Caudate nucleus (tissue), 63 donors: ENCODE measurements at places on chromosomes 2 and 18.

GRCh38 chr2:172177996-172178395 lies 75.3 kb upstream of the DLX2 start:
- no peak for DNase-seq

- DNase-seq: no peak
These were observed 329.8 kb upstream of the TFPI start for GRCh38 chr2:187884003-187884402.

DNA sequence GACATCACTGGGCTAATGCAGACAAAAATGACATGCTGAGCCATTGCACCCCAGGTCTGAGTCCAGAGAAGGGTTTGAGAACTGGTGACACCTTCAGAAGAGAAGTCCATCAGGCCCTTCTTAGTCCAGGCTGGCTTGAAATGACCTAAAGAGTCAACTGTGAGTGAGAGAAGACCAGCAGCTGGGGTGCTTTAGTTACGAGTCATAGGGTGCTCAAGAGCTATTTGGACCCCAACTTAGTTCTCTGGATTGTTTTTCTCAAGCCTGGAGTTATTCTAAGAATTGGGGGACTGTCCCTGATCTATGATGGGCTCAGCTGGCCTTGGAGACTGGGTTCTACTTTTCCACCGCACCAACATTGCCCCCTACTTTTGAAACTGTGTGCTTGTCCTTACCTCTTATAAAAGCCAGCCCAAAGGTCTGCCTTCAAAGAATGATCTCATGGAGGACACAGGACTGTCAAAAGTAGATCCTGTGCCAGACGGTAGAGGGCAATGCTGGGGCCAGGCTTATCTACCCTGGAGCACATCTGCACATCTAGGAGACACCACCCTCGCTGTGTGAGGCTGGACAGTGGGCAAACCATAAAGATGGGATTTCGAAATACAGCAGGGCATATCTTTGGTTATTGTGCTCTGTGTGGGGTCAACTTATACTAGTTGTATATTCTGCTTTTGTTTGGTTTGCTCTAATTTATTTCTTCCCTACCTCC lies 333.0 kb upstream of the SLC14A2 start:
- no peak for DNase-seq

DNA sequence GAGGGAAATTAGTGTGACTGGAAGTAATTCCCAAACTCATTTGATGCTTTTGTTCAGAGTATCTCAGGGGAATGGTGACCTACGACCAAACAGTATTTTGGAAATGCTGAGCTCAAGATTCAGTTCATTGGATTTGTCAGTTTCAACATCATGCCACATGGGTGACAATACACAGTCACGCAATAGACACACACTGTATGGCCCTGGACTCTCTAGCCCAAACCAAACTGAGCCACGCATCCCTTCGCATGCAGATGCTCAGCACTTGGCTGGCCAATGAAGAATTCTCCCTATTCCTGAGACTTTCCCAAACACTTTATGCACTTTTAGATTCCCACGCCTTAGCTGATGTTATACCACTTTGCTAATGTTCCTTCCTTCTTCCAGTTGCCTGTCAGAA lies 10.0 kb downstream of the PDE1A start:
- no peak for DNase-seq

DNA sequence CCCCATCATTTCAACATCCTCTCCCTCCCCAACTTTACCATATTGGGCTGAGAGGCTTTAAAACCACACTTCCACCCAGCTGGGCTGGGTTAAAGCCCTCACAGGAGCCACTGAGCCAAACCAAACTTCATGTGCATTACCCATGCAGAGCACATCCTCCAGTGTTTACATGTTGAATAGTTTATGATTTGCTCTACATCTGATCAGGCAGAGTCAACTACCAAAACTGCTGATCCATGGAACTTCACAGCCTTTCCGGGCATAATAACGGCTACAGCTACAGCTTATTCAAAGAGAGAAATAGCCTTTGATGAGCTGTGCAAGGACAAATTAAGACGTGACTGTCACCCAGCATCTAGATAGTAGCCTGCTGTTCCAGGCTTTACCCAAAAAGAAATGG lies 39.0 kb downstream of the MAIP1 start:
- no peak for DNase-seq

DNA sequence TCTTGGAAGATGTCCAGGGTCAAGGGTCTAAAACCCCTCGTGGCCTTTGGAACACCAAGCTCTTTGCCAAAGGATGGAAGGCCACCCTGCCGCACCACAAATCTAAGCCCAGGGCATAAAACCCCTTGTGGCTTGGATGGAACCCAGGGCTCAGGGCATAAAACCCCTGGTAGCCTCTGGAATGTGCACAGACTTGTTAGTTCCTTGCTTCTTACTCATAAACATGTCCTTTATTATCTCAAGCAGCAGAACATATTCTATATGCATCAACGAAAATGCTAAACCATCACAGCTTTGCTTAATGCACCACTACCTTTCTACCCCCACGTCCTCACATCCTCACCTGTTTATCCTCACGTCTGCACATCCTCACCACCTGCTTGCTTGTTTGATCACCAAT lies 998.0 kb downstream of the DSC3 start:
- DNase-seq: no peak

DNA sequence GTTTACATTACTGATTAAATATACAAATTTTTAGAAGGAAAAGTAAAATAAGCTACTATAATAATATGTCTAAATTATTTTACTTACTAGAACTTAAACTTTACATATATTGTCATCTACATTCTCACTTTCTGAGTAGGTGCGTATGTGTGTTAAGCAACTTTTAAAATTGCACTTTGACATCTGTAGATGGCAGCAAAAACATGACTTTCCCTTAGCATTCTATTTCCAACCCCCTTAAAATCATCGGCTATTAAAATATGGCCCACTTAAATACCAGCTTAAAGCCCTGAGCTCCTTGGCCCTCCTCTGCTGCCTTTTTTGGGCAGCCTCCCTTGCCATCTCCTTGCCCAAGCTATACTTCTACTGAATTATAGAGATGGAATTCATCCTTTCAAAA lies 78.0 kb downstream of the UPP2 start:
- DNase-seq: no peak

DNA sequence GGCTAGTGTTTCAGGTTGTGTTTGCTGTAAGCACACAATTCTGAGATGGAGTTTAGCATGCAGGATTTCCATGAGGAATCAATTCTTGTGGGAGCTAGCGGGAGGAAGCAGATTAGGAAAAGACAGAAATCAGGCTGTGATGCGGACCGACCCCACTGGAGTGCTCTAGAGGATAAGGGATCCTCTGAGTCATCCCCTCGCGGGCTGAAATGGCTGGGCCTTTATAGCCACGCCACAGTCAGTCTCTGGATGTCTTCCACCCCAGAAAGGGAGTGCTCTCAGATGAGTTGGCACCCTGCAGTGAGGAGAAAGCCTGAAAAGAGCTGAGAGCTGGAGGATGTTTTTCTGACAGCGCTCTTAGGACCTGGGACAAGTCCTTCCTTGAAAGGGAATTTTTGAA lies 102.4 kb downstream of the GALNT3 start:
- DNase-seq: peak; percentile 12

- no peak for DNase-seq
These were observed 173.8 kb upstream of the REV1 start for GRCh38 chr2:99663641-99664040.

DNA sequence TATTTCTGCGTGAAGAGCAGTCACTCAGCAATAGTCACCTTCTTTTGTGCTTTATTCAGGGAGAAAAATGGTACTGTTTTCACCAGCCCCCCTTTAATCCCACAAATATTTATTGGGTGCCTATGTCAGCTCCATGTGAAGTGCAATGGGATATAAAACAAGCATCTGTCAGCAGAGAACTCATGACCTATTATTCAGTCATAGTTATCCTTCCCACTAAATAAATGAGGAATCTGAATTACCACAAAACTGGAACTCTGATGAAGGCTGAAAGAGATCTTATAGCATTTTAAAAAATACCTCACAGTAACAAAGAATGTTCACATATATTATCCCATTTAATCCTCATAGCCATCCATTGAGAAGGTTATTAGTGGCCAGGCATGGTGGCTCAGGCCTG lies 45.8 kb downstream of the DHX57 start:
- no peak for DNase-seq

- DNase-seq: no peak
These were observed 8.9 kb downstream of the ANKAR start for GRCh38 chr2:189683348-189683747.

DNA sequence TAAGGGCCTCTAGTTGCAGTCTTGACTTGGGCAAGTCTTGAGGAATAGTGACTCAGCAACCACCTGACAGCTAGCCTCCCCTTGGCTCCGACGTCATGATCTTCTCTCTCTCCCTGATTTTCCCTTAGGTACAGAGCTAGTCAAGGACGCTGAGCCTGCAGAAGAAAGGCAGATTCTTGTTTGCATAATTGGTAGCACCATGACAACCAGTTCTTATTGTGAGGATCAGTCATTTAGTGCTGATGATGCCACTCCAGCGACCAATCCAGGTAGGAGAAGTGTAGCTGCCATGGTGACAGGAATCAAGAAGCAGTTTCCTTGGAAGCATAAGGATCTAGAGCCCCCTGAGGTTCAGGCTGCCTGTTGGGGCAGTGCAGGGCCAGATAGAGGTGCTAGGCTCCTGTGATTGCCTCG lies 2.8 kb upstream of the RESP18 start:
- DNase-seq: no peak

DNA sequence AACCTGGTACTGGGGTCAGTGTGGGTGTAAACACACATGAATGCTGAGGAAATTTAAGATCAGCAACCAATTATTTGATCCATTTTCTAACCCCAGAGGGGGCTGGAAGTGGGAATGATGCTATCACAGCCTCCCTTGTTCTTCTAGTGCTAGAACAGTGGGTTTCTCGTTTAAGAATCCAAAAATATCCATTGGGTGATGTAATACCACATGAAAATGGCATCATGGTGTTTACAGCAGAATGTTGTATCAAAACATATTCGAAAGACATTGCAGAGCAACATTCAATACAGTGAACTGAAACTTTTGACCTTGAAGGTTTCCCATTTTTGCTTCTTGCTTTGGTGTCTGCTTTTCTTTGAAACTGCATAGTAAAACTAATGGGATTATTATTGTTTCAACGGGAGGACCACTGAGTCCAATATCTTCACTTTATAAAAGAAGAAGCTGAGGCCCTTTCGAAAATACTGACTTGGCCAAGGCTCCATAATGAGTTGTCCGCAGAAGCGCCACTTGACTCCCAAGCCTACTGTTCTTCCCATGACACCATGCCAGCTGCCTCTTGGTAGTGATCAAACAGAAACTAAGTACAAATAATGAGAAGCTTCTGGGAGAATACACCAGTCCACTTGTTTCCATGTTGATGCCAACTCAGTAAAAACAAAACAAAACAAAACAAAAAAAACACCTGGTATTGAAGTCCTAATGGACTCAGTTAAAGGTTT lies 106.1 kb downstream of the COLEC12 start:
- DNase-seq: no peak

DNA sequence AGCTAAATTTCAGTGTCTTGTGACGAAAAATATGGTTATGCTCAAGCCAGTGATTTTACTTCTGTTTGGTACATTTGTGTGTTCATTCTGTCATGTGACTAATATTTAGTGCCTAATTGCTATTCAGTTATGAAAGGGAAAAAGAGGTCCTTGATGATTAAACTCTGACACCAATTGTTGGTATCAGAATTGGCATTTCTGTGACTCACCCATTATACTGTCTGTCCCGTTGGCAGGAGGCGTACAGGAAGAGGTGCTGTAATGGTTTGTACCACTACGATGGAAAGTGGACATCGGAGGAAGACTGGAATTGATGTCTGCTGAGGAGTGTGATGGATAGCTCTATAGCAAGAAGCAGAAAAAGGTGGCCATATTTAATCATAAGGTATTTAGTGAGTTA lies 310.4 kb upstream of the CCDC68 start:
- DNase-seq: no peak

DNA sequence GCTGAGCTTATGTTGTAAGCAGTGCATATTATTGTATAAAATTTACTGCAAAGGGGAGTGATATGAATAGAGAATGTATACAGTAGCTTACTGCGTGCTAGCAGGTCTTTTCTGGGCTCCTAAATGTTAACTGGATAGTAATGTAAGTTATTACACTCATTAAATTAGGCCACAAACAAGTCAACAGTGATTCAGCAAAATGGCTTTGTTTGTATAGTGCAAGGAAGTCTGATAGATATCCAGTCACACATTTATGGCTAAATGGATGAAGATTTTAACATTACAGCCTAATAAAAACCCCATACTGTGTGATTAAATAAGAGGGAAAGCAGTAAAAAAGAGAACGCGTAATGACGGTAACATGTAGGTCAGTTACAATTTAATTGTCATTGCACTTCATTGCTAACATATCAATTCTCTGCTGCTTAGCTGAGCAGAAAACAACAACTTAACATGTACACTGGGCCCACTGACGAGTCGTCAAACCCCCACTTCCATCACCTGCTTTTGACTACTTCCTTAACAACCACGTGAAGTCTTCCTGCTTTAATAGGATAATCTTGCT lies 665.0 kb upstream of the FANCL start:
- no peak for DNase-seq

DNA sequence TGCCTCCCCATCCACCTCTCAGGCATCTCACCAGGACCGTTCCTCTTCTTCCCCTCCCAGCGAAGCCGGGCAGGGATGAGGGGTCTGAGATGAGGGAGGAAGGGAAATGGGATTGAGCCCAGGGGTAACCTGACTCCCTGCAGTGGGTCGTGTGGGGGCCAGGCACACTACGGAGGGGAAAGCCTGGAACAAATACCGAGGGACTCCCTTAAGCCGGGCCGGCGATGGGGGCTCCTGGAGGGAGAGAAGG lies 250 bp upstream of the SPEG start:
- DNase-seq: no peak

- no peak for DNase-seq
These were observed 40.8 kb downstream of the MAP3K2 start for GRCh38 chr2:127347015-127347414.

GRCh38 chr2:130823886-130824491 lies 12.7 kb upstream of the ARHGEF4 start:
- no peak for DNase-seq

DNA sequence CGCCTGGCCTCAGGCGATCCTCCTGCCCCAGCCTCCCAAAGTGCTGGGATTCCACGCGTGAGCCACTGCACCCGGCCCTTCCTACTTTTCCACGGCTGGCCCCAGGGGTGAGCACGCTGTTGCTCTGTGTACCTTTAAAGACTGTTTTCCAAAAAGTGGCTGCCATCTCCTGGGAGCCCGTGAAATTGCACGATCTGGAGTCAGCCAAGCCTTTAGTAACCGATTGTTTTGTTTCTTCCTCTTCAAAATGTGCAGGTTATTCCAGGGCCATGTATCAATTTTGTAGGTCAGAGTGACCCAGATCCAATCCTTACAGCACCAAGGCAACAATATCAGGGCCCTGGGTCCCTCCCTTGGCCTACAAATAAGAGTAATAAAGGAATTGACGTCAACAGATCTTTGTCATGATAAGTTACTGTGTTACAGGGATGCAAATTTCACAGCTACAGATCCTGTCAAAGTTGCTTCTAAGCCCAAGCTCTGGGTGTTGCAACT lies 135.6 kb upstream of the ZNF236 start:
- no peak for DNase-seq

GRCh38 chr2:222595581-222595980 lies 60.3 kb downstream of the FARSB start:
- no peak for DNase-seq

- no peak for DNase-seq
These were observed 27.4 kb upstream of the EIF2AK3 start for GRCh38 chr2:88654714-88655113.
